Dermis microvascular lymphatic vessel endothelial cell (primary cell): ENCODE measurements at places on chromosomes 3 and 15.
A peak's percentile ranks its signal among the peaks of the same experiment; 100 is the strongest.

GRCh38 chr3:144777906-144778305 lies 806.3 kb downstream of the DIPK2A start:
- no peak for DNase-seq

DNA sequence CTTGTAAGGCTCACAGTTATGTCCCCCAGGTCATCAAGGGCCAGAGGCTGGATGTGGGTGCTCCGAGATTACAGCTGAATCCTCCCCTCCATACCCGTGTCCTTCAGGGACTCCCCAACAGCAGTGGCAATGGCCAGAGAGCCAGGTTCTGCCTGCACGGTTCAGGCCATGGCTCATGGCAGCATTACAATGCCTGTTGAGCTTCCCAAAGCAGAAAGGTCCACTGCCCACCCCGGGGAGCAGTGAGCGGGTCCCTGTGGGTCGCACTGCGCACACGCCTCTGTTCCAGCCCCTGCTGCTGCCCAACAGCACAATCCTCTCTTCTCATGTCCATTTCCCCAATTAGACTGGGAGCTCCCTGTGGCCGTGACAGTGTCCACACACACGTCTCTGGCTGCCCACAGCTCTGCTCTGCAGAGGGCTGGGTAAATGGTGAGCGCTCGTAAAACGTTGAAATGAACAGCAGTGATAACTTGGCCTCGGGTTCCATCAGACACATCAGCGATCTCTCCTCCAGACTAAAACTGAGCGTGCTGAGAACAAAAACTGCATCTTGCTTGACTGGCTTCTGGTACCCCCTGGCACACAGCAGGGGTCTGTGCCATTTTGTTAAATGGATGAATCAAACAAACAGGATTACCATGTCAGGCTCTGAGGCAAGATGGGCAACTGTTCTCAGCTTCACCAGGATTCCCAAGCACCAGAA lies 80.4 kb downstream of the VGLL4 start:
- DNase-seq, result no peak

DNA sequence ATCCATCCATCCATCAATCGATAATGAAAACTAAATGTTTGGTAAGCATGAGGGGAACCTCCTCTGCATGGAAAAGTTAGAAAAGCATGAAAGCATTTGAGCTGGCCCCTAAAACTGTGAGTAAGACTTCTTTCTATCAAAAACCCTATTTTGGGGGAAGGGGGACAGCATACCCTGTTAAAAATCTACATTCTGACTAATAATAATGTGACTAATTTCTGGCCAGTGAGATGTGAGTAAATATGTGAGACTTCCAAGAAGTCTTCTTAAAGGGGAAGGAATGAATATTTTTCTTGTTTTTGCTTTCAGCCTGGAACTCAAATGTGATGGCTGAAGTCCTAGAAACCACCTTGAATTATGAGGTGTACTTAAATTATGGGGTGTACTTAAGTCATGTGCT lies 54.9 kb downstream of the C3orf85 start:
- DNase-seq, result no peak

GRCh38 chr3:107209302-107209990 lies 167.8 kb upstream of the CCDC54 start:
- no peak for DNase-seq

DNA sequence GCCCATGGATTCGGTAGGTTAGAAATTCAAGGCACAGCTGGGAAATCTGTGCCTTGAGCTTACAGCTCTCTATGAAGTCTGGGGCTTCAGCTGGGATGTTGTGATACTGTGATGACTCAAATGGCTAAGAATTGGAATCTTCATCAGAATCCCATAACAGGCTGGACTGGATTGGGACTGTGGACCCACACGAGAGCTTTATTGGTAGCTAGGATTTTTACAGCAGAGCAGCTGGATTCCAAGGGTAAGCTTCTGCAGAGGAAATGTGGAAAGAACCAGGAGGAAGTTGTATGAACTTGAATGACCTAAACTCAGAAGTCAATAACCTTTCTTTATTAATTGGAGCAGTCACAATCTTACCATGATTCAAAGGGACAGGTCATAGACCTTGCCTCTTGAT lies 1187.1 kb downstream of the ROBO1 start:
- no peak for DNase-seq

DNA sequence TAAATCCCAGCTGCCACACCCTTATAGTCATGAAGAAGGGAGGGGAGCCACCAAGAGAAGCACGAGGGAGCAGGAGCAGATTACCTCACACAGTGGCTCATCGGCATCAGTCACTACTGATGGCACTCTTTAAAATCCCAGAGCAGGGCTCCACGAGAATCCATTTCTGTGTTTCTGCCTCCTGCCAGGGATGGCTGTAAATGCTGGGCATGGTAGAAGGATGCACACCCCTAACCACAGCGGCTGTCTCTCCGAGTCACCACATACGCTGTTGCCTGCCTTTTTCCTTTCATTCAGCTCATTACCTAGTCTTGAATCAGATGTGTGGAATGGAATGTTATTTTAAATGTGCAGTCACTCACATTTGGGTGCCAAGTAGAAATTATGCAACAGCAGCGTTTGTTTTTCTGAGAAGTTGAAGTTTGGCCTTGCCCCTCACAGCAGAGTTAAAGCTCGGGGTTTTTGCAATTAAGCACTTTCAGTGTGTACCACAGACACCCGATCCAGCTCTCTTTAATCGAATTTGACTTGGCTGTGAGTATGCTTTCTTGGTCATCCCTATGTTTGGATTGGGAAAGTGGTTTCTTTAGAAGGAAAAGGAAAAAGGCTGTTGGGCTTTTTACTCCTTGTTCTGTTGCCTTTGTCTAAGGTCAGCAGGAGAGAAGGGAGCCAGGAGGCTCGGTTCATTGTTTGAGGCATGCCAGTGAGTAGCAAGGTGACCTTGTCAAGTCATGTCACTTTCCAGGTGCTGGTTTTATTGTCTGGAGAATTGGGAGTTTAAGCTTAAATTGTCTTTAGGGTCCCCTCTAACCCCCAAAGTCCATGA lies 284.2 kb upstream of the TPM1 start:
- peak; percentile 22 for DNase-seq
